ENCODE measurements at places on chromosomes 1 and 21.

GRCh38 chr1:66349242-66349641 lies 184.7 kb upstream of the SGIP1 start:
- DNase-seq, result no peak

DNA sequence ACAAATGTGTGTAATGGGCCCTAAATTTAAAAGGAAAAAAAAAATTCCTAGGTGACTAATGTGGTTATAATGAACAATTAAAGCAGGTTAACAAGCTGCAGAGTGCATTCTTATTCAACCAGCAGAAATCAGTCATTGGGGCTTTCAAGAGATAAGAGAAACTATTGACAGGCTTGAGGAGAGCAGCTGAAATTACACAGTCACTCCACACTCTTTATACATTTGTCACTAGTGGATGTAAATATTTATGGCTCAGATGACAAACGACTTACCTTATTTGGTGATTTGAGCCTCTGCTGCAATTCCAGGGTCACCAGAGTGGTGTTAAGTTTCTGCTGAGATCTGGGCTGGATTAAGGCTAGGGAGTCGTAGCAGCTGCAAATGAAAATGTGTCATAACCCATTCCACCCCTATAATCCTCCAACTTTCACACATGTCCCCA lies 896.3 kb downstream of the TTLL7 start:
- no peak for DNase-seq

DNA sequence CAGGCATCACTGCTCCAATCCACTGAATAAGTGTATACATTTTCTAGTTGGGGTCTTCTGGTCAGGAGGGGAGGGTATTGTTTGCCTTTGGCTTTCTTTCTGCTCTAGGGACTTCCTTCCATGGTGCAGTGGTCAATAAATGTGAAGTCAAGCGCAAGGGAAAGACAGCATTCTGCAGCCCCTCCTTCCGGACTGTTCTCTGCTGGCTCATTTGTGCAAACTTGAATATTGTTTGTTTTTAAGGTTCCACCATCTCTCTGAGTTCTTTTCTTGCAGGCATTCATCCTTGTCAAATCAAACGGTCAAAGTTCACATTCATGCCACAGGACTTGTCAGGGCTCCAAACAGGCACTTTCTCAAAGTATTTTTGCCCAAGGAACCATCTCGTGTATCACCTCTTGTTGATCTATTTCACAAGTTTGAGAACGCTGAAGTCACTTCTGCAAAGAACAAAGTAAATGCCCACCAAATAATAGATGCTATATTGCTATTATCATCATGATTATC lies 205.6 kb upstream of the KAZN start:
- no peak for DNase-seq

DNA sequence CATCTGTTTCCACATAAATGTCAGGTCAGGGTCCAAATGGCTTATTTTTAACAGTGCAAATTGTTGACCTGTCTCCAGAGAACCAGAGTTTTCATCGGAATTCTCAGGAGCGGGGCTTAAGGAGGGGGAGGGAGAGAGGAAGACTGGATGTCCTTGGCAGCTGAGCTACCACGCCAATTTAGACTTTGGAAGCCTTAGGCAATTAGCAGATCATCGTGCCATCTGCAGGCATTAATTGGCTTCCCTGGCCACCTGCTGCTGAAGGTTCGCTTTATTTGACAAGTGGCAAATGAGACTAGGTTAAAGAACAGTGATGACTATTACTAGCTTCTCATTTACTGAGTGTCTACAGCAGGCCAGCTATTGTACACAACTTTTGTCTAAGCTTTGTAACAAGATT lies 43.7 kb downstream of the HLX start:
- no peak for DNase-seq

DNA sequence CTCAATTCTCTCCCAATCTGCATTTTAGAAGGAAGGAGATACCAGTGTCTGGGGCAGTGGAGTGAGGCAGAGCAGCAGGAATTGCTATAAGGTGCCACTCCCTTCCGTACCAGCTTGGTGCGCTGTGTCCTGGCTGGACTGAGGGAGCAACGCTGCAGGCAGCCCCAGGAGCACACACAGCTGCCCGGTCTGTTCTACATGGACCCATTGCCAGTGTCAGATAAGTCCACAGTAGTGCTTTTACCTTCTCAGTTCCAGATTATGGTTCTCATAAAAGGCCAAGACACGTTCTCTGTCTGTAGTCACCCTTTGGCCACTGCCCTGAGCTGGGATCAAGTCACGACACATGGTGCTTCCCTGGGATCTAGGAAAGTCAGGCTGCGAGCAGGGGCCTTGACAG lies 44.1 kb upstream of the BARHL2 start:
- no peak for DNase-seq

- no peak for DNase-seq
These were observed 35.4 kb upstream of the BCL10 start for GRCh38 chr1:85311818-85312217.

- no peak for DNase-seq
These were observed 18.6 kb upstream of the PTPRC start for GRCh38 chr1:198620218-198620617.

- no peak for DNase-seq
These were observed 128.8 kb downstream of the COQ8A start for GRCh38 chr1:227068883-227069282.

DNA sequence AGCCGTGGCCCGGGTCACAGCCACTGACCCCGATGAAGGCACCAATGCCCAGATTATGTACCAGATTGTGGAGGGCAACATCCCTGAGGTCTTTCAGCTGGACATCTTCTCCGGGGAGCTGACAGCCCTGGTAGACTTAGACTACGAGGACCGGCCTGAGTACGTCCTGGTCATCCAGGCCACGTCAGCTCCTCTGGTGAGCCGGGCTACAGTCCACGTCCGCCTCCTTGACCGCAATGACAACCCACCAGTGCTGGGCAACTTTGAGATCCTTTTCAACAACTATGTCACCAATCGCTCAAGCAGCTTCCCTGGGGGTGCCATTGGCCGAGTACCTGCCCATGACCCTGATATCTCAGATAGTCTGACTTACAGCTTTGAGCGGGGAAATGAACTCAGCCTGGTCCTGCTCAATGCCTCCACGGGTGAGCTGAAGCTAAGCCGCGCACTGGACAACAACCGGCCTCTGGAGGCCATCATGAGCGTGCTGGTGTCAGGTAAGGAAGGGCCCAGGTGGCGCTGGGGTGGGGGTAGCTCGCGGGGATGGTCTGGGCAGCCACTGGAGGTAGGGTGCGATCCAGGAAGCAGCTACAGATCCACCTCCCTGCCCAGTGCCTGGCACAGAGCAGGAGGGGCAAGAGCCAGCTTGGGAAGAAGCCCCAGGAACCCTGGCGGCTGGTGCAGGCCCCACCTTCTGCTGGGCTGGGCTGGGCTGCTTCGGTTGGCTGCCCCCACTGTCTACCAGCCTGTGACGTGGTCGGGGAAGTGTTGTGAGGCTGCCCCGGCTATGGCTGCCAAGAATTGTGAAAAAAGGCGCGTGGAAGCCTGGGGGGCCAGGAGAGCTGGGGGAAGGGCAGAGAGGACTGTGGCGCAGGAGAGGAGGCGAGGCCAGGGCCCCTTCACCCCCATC lies 3.8 kb downstream of the CELSR2 start:
- DNase-seq, result peak; percentile 81

DNA sequence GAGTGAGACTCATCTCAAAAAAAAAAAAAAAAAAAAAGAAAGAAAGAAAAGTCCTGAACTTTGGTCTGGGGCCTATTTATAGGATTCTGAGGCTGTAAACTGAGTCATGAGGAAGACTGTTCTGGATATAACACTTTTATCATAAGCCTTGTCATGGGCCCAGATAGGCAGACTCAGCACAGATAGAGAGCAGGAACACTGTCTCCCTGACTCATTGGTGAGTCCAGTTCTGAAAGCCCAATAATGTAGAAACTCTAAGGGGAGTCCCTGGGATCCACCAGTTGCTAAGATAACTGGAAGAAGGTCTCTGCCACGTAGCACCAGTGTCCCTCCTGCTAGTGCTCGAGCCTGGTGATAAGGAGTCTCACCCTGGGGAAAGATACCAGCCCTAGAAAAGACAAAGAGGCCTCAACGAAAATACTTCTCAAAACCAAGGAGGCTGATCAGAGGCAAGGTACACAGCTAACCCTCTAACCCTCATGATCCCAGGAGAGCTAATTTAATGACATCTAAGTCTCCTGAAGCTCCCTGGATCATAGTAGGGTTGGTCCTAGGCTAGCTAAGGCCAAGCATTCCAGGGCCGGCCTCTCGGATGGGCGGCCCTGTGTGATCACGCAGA lies 43.5 kb downstream of the LPAR3 start:
- no peak for DNase-seq

DNA sequence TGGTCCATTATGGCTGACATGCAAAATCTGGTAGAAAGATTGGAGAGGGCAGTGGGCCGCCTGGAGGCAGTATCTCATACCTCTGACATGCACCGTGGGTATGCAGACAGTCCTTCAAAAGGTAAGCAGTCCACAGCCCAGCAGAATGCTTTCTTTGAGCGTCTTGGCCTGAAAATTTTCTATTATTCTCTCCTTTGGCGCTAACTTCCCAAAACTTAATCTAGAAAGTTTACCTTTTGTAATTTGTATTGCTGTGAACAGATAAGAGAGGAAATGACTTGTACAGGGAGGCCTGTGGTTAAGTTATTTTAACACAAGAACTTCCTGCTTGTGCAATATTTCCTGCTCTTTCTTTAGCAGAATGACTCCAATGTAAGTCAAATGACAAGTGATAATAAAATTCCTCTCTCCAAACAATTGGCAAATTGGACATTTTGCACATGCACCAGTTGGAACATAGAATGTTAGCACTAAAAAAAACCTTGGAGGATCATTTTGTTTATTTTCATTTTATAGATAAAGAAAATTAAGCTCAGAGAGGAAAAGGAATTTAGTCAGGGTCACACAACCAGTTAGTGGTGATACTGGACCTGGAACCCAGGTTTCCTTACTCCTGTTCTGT lies 18.9 kb downstream of the CAP1 start:
- no peak for DNase-seq

DNA sequence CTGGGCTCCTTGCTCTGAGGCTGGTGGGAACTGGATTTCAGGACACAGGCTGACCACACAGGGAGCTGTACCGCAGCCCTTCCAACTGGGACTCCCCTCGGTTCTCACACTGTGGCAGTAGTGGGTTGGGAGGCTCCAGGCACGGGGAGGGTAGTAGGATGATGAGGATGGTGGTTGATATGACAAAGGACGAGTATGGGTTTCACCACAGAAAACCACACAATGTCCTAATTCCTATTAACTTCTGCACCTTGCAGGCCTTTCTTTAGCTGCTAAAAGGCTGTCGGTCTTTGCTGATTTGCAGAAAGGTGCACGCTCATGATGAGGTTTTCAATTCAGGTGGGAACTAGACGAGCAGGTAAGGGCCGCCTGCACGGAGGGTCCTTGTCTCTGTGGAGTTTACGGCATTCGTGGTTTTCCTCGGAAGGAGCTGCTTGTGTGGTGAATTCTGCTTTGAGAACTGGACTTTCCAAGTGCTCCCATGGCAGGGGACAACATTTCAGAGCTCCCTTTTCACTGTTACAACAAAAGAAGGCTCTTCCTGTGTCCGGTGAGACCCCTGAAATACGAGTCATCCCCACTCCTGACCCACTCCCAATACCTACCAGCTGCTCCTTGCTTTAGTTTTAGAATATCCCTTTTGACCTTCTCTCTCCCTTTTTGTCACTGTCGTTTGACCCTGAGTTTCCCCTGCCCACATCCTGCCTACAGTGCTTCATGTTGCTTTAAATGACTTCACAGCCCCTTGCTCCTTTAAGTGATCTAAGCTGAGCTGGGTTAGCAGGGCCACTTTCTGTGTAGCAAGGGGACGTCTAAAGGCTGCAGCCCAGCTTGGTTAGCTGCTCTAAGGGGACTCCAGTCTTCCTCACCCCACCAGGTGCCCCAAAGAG lies 125.1 kb downstream of the MRPS6 start:
- DNase-seq, result no peak

- DNase-seq, result no peak
These were observed 62.0 kb downstream of the TRIM11 start for GRCh38 chr1:228344631-228345072.

DNA sequence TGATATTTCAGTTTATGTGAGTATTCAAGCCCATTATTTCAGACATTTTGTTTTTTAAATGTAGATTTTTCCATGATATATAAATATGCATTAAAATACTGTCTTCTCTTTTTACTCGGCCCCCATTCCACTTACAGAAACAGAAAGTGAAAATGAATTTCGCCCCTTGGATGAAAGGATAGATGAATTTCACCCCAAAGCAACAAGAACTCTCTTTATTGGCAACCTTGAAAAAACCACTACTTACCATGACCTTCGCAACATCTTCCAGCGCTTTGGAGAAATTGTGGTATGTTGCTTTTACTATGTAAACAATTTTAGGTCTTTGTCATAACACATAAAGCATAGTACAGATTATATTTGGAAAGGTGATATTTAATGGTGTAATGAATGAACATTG lies 59.9 kb downstream of the ZBTB17 start:
- no peak for DNase-seq

GRCh38 chr1:228977307-228977706 lies 242.0 kb downstream of the RHOU start:
- DNase-seq, result no peak

DNA sequence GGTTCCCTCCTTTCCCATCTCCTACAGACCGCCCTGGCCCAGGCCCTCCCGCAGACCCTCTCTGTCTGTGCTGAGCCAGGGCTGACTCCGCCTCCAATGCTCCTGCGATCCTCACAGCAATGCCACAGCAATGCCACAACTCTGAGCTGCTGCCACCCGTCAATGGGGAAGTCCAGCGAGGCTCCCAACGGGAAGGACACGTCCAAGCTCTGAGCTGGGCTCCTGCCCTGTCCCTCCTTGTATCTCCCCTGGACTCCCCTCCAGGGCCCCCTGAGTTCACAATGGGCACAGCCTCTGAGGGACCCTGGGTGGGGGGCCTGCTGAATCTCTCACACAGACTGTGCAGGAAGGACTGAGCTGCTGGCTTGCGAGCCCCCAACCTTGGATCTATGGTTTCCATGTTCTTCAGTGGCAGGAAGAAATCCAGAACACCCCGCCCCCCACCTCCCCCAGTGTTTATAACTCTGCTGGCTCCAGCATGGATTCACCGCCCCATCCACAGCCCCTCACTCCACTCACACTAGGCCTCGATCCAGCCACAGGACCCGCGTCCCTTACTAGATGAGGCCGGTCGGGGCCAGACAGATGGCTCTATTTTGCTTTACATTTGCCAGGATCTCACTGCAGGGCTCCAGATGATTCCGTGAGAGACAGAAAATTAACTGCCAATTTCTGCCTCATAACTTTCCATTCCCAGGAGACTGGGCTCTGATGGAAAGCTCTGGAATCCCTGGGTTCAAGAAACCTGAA lies 338.0 kb downstream of the MATN1 start:
- DNase-seq, result no peak

DNA sequence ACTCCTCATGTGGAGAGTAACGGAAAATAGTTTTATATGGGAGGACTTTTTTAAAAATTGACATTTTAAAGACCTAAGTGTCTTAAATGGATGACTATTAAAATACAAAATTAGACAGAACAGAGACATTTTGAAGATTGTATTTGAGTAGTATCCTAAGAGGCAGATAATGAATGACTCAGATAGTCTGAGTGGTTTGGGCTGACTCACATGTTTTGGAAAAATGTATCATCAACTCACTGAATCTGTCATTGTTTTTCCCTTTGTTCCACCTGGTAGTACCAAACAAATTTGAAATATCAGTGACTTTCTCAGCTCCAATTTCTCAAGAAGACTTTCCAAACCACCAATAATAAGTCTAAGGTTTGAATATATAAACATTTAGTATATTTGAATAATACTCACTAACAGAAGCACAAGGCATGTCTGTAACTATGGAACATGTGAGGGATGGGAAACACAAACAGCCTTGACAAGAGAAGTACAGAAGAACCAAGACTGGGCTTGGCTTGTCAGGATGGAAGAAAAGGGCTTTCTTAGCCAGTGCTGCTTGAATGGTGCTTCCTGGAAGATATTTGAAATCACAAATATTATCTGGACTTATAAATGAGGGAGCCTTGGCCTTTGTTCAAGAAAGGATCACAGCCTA lies 90.6 kb downstream of the SGIP1 start:
- DNase-seq, result no peak

Data from ureter (tissue), 1 donor.